ENCODE measurements at places on chromosomes 16 and 17.

GRCh38 chr17:73533127-73533526 is 111.1 kb downstream of the SDK2 start:
- peak; percentile 35 for DNase-seq

- DNase-seq: no peak
Observed at GRCh38 chr17:1967213-1967612, 57.9 kb downstream of the RTN4RL1 start.

- peak; percentile 91 for DNase-seq
Observed at GRCh38 chr17:55726440-55726839, 3.8 kb upstream of the TMEM100 start.

GRCh38 chr16:22638393-22639206 is 127.9 kb downstream of the NPIPB5 start:
- DNase-seq: no peak

DNA sequence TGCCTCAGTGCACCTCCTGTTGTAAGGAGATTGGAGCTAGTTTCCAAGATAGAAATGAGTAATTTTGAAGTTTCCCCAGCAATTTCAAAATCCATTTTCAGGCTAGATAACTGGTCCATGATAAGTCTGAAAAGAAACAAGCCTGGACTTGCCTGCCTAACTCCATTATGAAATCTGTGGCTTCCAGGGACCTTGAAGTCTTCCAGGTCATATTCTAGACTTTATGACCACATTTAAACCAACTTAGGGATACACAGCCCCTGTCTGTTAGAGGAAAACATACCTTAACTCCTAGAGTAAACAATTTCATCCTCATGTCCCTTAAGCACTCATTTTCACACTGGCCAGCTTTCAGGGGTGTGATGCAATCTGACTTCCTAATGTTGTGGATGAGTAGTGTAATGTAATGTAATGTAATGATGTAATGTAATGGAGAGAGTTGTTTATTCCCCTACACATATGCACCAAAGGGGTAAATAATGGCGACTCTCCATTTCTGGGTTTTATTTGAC is 96.7 kb upstream of the FAM20A start:
- DNase-seq: no peak

- DNase-seq: no peak
Observed at GRCh38 chr17:70187383-70187782, 18.1 kb downstream of the KCNJ2 start.

DNA sequence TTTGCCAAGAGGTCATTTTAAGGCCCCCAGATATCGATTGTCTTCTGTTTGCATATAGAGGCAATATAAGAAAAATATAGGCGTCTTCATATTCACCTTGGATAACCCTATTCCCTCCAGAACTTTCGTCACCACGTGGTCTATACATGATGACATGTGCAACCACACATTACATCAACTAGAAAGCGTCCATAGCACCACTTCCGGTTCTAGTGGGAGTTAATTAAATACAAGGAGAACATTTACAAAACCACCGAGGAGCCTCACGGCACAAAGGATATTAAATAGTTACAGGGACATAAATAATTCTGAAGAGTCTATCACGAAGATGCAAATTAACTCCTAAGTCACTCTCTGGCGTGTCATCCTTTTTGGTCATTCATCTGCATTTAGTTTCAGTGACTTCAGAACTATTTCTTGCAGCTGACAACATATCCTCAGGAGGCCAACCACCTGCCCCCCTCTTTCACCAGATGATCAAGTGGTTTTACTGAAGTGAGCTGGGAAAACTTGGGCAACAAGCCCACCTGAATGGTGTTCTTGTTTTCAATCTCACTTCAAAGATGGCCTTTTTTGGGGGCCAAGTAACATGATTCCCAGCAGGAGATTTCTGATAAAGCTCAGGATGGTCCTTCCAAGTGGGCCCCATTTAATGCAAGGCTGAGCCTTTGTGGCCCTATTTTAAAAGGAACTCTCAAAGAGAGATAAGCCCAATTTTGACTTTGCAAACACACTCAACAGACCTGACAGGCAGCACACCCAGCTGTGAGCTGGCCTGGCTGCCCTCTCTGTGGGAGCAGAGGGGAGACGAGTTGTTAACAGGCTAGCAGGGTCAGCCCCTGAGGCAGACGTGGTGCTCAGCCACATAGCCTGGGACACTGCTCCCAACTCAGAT is 15.3 kb downstream of the CMTM3 start:
- no peak for DNase-seq

DNA sequence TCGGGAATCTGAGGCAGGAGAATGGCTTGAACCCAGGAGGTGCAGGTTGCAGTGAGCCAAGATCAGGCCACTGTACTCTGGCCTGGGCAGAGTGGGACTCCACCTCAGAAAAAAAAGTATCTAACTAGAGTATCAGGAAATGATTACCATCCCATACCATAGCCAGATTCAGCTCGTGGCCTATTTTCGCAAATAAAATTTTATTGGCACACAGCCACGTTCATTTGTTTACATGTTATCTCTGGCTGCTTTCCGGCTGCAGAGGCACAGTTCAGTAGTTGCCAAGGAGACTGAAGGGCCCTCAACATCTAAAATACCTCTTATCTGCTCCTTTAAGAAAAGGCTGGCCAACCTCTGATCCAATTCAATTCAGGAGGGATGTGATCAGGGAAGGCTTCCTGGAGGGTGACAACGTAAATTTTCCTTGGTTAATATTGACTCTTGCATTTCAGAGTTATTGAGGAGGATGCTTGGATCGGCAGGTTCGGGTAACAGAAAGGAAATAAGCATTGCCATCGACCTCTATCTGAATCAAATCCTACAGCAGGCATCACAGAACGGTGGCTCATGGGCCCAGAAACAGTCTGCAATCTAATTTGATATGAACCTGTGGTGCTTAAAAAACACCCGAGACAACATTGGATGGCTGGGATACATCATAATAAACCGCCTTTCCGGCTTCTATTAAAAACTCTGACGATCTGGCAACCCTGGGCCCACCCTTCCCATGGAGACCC is 73.8 kb downstream of the XYLT1 start:
- peak; percentile 19 for DNase-seq

- DNase-seq: no peak
Observed at GRCh38 chr17:29483503-29483902, 83.3 kb downstream of the ABHD15 start.

GRCh38 chr16:57976331-57976796 is 5.4 kb upstream of the CNGB1 start:
- DNase-seq: no peak

DNA sequence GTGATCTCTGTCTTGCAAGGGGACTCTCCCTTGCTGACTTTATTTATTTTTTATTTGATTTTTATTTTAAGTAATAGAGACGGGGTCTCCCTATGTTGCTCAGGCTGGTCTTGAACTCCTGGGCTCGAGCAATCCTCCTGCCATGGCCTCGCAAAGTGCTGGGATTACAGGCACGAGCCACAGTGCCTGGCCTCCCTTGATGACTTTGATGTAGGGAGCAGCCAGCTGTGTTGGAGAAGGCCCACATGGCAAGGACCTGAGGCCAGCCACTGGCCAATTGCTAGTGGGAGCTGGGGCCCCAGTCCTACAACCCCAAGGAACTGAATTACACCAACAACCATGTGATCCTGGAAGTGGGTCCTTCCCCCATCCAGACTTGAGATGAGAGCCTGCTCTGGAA is 81.8 kb downstream of the CNGB1 start:
- DNase-seq: no peak

DNA sequence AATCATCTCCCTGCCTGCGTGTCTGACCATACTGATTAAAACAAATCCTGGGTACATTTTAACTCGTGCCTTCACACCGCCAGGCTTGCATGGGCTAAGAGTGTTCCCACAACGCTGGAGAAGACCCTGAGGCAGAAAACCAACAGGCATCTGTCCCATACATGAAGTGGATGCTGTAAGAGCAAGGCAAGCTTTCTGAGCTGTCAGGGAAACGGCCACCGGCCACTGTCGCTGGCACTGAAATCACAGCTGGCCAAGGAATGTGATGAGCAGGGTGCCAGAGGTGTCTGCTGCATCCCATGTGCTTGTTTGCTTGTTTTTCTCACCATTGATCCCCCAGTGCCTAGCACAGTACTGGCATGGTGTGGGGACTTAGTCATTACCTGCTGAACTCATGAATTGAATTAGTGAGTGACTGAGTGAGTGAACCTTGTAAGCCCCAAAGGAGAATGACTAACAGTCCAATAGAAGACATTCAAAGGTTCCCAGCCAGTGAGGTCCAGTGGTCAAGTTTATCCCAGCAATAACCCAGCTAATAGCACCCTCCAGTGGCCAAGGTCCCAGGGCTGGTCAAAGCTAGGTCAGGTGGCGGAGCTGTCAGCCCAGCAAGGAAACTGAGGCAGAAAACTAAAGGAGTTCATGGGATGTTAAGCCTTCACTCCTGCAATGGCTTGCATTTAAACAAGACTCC is 92.7 kb upstream of the CDH5 start:
- no peak for DNase-seq

DNA sequence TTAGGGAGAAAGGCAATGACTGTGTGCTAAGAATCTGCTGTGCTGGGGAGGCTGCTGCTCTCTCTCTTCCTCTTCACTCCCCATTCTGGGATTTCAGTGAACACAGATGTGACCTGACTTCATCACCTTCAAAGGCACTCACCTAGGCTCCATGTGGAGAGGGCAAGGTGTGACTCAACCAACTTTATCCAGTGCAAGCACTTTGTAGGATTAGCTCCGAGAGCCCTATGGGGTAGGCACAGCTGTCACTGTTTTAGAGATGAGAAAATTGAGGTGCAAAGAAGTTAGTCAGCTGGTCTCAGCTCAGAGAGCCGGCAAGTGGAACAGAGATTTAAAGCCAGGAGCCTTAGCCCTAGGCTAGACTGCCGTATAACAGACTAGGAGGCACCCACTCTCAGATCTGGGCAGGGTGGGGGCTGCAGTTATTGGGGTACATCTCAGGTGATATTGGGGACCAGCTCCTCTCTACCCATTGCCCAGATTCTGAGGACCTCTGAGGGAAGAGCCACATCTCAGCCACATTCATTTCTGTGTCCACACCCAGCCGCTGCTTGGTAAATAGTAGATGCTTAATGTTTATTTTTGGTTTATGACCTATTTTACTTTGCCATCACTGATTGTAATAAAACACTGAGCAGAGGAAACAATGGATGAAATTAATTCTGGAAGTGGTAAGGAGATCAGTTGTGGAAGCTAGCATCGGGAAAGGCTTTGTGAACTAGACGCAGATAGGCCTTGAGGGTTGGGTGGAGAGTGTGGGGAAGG is 138.8 kb downstream of the CCDC182 start:
- DNase-seq: no peak

Measured in NCI-H446 (cell line).